Breast epithelium (tissue), 4 donors: ENCODE measurements at places on chromosomes 2 and 18. TPM values are rescaled to one million over a fixed set of nuclear protein-coding genes. Genes with fewer than 3 reads are reported as not detected.

VIT gene
- total RNA-seq: 7.9 TPM

CYRIA gene
- total RNA-seq: 17.7 TPM

DNA sequence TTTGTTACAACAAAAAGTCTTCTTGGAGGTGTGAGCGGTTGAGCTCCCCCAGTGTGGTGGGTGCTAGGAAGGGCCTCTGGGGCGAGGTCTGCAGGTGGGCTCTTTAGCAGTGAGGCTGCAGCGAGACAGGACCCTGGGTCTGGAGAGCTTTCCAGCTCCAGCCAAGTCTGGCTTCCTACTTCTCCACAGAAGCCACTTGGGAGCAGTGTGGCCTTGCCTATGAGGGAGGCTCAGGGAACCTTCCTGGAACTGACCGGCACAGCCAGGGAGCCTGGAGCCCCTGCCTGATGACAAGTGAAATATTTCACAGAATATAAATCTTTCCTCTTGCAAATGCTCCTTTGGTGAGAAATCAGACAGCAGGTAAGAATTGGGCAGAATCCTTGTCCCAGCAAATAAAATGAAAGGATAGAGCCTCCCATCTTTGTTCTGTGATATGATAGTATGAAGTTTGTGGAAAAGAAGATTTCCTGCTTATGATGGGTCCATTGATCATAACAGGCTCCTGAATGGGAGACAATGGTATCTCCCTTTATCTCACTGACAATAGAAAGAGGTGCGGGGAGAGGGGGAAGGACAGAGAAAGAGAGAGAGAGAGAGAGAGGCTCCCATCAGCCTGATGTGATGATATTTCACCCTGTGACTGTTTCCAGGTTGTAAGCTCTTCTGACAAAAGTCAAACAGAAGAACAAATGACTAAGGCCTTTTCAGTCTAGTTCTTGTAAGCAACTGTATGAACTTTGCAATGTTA is 289.8 kb upstream of the SPRED2 start:
- no peaks in the 10 kb centered on the region for H3K27me3 ChIP-seq
- H3K27ac ChIP-seq: no peak overlapping the region
- no peak overlapping the region for H3K4me3 ChIP-seq
- no peaks in the 10 kb centered on the region for H3K36me3 ChIP-seq
- no peak for DNase-seq
- H3K4me1 ChIP-seq: no peaks in the 10 kb centered on the region

DNA sequence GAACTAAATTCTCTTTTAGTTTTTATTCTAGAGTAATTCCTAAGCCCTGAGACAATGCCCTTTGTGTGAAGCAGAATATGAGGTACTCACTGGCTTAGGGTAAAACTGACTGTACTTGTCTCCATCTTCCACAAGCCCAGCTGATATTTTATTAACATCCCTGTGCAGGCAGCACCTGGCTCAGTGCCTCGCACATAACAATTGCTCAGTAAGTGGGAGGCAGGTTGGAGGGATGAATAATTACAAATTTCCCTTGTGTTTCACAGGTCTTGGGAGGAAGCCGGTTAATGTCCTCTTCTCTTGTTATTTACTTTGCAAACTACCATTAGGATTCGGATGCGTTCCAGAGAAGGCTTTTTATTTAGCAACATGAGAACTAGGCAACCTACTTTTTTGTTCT is 249.8 kb upstream of the FSHR start:
- H3K4me1 ChIP-seq: no peaks in the 10 kb centered on the region
- H3K27me3 ChIP-seq: no peaks in the 10 kb centered on the region
